ENCODE measurements at places on chromosomes 4 and X.

GRCh38 chr4:10077076-10077475 lies 39.5 kb downstream of the WDR1 start:
- DNase-seq = no peak

GRCh38 chr4:97866821-97867556 lies 276.3 kb downstream of the STPG2 start:
- DNase-seq = no peak

- DNase-seq = no peak
Observed at GRCh38 chrX:31228415-31228832, 156.6 kb upstream of the FTHL17 start.

GRCh38 chr4:185134307-185134869 lies 8.7 kb upstream of the SLC25A4 start:
- DNase-seq = no peak

DNA sequence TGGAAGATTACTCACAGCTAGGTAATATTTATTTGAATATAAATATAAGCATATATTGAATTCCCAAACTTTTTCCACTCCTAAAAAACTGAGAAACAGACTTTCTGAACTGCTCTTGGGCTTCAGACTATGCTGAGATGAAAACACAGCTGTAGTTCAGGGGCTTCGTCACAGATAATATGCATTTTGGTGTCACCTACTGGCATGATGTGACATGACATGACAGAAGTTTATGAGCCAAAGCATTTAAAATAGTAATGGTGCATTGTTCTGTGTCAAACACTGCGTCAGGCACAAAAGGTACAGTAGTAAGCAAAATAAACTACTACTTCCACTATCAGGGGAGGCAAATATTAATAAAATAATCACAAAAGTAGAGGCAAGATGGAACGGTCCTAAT lies 171.3 kb downstream of the BTC start:
- no peak for DNase-seq

DNA sequence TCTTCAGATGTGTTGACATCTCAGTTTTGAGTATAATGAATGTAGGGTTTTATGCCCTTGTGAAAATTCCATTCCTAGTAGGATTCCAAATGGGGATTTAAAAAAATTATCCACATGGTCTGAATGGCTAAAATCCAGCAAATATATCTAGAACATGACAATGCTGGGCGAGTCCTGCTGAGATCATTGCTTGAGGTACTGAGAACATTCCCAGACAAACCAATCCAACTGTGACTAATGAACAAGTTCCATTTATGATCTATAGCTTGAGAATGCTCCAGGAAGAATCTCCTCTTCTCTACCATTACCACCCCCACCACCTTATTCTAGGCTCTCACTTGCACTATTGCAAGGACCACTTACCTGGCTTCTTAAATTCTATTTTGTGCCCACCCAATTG lies 77.2 kb upstream of the IL1RAPL2 start:
- no peak for DNase-seq

GRCh38 chr4:70902577-70903290 lies 565 bp downstream of the MOB1B start:
- no peak for DNase-seq

GRCh38 chr4:13059019-13059418 lies 425.1 kb downstream of the RAB28 start:
- no peak for DNase-seq

DNA sequence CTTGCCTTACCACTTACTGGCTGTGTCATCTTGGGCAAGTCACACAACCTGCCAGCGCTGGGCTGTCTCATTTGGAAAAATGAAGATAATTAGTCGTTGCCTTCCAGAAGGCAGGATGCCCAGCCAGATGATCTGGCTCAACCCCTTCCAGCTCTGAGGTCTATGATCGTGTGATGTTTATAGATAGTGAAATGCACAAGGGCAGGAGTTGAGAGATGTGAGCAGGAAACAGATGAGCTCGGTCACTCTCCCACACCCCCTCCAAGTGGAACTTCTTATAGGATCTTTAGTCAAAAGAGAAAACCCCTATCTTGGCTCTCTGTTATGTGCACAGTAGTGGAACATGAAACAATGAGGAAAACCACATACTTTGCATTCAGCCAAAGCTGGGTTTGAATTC lies 336.8 kb upstream of the PPARGC1A start:
- no peak for DNase-seq

DNA sequence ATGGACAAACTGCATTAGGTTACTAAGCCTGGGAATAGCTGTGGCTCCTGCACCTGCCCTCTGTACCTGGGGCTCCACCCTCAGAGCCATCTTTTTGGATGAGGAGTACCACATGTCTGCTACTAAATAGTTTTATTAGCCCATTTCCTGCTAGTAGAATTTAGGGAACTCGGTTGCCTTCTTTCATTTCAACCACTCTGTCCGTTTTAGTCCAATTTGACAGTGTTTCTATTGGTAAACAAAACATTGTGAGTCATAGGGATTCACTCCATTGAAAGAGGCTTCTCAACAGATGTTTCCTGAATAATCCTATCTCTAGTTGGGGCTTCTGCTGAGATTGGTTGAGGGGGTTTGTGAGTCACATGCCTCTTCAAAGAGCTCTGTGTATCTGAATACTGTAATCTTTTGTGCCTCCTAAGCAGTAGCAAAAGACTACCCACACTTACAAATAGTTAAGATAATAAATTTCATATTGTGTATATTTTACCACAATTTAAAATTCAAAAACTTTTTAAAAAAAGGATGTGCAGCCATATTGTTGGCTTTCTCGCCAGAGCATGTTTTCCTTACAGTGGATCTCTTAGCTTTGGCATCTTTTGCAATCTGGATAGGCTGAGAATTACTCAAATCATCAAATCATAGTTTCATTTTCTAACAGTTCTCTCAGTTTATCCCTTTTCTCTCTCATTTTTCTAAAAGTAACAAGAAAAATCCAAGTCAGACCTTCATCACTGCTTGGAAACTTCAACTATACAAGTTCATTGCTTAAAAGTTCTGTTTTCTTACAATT lies 9.9 kb downstream of the FAM200B start:
- no peak for DNase-seq

DNA sequence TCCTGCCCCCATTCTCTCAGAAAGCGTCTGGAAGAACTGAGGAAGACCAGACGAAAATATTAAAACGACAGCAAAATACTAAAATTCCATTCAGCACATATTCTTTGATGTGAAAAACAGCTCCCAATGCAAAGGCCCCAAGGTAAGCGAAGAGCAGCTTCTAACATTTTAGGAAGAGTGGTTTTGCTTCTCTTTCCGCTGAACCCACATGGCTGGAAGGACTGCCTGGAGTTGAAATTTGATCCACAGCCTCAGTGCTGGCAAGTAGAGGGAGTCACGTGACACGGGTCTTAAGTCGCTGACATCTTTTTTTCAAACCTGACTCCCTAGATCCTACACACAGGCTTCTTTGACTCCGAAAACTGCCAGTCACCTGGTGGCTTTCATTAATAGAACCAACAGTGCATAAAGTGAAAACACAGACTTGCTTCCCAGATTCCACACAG lies at the start of gene FAM13A:
Gene FAM13A (minus strand): TSS at position 233 of the 446 bp plus-strand sequence. CDS start 221 bp downstream, at position 12.
- no peak for DNase-seq
